ENCODE measurements at places on chromosomes 7 and 10. TPM values are rescaled to one million over a fixed set of nuclear protein-coding genes. Genes with fewer than 3 reads are reported as not detected.

DNA sequence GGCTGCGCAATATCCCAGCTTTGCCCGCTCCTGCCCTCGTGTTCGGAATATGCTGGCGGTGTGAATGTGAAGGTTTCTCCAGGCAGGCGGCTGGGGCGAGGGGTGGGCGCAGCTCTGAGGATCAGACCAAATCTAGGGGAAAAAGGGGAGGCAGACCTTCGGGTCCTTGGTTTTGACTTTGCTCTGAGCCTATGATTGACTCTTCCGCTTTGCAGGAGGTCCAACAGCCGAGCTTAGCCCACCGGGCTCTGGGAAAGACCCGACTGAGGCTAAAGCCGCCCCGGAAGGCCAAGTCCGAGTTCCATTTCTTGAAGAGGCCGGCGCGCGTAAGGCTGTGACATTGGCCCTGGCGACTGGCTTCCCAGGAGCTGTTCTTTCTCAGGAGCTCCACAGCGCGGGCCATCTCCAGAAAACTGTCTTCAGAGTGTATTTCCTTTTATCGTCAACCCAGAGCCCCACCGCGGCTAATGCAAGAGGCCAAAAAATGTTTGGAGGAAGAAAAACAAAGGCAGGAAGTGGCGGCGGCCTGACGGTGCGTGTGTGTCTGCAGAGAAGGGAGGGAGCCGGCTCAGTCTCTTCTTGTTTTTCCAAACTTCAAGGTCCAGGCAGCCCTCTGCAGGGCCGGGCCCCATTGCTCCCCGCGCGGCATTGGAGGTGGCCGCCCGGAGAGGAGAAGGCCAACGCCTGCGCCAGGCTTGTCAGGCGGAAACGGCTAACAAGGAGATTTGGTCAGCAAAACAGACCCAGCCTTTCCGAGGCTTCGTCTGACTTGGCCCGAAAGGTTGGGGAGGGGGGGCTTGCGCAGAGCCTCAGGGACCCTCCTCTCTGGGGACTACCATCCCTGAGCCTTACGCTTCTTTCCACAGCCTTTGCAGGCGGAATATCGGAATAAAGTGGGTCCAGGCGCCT is 3.6 kb upstream of the HOXA11 start:
- DNase-seq = no peak

GRCh38 chr10:102585026-102585425 is 59.3 kb upstream of the TRIM8 start:
- DNase-seq = no peak

- DNase-seq = no peak
Measured at GRCh38 chr7:98251231-98251600, 816 bp downstream of the TECPR1 start.

GRCh38 chr7:12289996-12290395 is 78.9 kb downstream of the TMEM106B start:
- DNase-seq = no peak

DNA sequence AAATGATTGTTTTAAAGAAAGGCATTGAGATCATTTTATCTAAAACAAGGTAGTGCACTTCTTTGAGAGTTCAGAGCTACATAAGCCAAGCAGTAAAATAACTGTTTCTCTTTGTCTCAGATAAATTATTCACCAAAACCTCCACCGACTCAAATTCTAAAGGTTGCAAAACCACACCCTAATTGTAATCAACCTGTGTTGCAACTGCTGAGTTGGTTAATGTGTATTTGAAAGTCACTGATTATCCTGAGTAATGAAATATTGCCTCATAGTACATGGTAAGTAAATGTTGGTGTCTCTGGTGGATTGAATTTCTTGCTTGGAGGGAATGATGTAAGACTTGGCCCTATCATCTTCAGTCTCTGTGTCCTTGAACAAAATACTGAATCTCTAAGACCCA is 35.9 kb upstream of the CYP2C9 start:
- peak; percentile 8 for DNase-seq

DNA sequence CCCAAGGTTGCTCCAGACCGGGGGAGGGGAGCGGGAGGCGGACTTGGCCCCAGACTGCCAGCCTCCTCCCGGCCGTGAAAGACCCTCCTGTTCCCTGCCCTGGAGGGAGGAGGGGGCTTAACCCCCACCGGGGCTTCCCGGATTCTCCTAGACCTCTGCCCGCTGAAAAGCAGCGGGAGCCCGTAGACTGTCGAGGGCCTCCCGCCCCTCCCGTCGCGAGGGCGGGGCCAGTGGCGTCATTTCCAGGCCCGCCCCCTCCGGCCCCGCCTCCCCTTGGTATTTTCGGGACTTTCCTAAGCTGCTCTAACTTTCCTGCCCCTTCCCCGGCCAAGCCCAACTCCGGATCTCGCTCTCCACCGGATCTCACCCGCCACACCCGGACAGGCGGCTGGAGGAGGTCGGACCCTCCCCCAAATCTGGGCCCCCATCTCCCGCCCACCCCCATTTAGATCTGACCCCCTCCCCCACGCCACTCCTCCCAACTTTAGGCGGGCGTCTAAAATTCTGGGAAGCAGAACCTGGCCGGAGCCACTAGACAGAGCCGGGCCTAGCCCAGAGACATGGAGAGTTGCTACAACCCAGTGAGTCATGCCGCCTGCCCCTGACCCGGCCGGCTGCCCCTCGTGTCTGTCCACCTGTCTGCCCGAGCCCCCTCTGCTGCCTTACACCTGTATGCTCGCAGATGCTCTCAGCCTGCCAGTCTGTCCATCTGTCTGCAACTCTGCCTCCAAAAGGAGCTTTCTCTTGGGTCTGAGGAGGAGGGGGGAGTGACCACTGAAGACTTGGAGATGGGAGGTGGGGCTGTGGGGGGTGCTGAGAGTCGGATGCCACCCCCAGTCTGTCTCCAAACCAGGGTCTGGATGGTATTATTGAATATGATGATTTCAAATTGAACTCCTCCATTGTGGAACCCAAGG is at the start of gene NFKB2:
TSS of gene NFKB2 (plus strand) at position 306 of the 917 bp plus-strand sequence. CDS start at position 561, 255 bp downstream.
- DNase-seq = peak; percentile 91

- no peak for DNase-seq
Measured at GRCh38 chr7:1979591-1980560, 252.9 kb downstream of the MAD1L1 start.

GRCh38 chr10:33979195-33979594 is 644.7 kb upstream of the NRP1 start:
- no peak for DNase-seq

The SLC18A3 gene
- not detected for polyA plus RNA-seq

The C10orf53 gene
- polyA plus RNA-seq = not detected

GRCh38 chr10:84265418-84265817 is 20.6 kb downstream of the RGR start:
- DNase-seq = no peak

DNA sequence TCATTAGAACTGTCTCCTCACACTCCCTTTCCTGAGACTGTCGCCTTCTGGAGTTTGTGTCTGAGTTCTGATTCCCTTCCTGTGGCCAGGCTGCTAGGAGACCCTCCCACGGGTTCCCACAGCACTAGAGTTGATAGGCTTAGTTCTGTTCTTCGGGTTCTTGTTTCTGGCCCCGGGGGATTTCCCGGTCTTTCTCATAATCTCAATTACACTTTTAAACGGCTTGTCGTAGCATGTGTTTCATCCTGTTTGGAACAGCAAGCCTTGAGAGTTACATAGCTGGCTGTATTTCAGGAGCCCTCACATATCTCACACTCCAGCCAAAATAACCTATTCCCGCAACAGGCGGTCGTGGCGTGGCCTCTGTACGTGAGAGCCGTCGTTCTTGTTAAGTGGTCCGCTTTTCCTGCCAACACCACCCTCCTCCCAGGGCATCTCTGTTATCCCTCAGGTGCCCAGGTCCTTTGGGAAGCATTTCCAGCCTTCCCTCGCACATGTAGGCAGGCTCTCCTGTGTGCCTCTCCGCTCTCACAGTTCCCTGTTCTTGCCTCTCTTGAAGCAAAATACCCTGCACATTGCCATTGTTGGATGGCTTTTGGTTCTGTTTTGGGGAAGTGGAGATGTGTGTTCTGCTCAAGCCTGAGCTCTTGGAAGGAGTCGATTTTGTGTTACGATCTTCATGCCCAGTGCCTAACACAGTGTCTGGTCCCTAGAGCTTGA is 46.0 kb downstream of the CDC123 start:
- DNase-seq = no peak

The NYAP1 gene
- polyA plus RNA-seq = 1.6 TPM

DNA sequence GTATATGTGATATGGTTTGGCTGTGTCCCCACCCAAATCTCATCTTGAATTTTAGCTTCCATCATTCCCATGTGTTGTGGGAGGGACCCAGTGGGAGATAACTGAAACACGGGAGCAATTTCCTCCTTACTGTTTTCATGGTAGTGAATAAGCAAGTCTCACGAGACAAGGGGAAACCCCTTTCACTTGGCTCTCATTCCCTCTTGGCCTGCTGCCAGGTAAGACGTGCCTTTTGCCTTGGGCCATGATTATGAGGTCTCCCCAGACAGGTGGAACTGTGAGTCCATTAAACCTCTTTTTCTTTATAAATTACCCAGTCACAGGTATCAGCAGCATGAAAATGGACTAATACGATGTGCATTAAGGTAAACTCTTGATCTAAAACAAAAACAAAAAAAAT is 357.1 kb upstream of the AOAH start:
- no peak for DNase-seq

The PRF1 gene
- polyA plus RNA-seq = 0.20 TPM

The VWA2 gene
- polyA plus RNA-seq = 2.3 TPM

GRCh38 chr10:73585327-73585726 is 5.8 kb downstream of the USP54 start:
- no peak for DNase-seq

DNA sequence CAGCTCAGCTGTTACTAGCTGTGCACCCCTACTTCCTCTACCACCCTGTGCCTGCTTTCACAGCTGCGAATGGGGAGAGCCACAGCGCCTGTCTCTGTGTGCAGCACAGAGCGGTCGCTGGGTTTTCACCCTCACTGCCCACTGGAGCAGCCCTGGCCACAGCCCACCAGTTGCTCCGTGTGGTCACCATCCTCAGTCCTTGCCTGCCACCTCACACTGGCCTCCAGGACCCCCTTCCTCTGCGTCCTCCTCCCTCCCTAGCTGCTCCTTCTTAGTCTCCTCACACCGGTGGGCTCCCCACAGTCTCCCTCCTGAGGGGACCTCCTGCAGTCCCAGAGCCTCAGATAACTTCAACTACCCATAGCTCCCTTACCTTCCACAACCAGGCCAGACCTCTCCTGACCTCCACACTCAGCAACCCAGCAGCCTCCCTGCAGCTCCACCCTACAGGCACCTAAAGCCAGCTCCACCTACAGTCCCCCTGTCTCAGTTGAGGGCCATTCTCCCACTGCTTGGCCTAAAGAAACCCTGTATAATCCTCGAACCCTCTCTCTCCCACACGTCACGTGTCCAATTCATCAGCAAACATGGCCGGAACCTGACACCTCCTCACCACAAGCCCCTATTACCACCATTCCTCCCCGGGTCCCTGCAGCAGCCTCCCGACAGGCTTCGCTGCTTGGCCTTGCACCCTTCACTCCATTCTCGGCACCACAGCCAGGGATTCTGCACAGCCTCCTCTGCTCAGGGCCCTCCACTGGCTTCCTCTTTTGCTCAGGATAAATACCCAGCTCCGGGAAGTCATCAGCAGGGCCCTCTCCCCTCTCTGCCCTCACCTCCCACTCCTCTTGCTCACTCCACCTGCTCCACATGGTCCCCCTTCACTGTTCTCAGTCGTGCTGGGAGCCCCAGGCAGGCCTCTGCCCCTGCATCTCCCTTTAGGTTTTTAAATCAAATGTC is 28.1 kb downstream of the PLAC9 start:
- DNase-seq = no peak

The ZNF117 gene
- 90.1 TPM for polyA plus RNA-seq

- no peak for DNase-seq
Measured at GRCh38 chr7:36299823-36300341, 89.8 kb upstream of the ANLN start.

GRCh38 chr7:4716946-4717795 is 35.1 kb downstream of the FOXK1 start:
- DNase-seq = no peak

The TRIM50 gene
- 0.32 TPM for polyA plus RNA-seq

GRCh38 chr10:47358457-47358856 is 10.3 kb downstream of the RBP3 start:
- DNase-seq = no peak

The AKR1D1 gene
- 0.08 TPM for polyA plus RNA-seq

The STOX1 gene
- 9.1 TPM for polyA plus RNA-seq

Measured in left kidney (tissue), 8 donors.